Aorta (tissue), 5 donors: ENCODE measurements at places on chromosomes 1 and 21. TPM values are rescaled to one million over a fixed set of nuclear protein-coding genes. Genes with fewer than 3 reads are reported as not detected.

Gene MATN1
- not detected for total RNA-seq

- no peak for DNase-seq
Measured at GRCh38 chr1:223833948-223834347, 11.8 kb downstream of the TP53BP2 start.

DNA sequence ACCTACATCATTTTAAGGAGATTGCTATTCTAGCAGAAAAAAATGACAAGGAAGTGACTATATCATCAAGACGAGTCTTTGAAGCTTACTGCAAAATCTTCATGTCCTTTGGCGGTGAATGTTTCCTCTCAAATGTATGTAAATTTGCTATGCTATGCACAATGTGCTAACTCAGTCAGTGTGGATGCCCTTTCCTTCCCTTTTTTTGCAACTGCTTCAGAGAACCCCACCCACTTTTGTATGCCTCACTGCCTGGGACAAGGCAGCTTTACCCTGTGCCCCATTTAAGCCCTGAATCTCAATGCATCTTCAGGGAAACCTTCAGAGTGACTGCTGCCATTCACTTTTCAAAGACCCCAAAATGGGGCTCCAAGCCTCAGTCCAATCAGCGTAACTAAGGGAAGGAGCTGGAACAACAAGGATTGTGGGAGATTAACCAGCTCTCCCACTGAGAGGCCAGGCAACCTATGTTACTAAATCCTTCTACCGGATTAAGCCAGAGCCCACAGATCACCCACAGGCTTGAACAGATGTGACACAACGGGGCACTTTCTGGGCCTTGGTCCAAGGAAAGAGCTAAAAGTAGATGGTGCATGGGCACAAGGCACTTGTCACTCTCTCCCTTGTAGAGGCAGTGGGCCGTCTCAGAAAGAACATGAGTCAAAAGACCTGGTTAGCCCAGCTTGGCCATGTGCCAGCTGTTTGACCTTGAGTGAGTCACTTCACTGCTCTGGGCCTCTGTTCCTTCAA, 154.4 kb downstream of the PLPP3 start:
- DNase-seq, result peak; percentile 69

- DNase-seq, result no peak
Measured at GRCh38 chr1:233027046-233027445, 76.6 kb downstream of the NTPCR start.

DNA sequence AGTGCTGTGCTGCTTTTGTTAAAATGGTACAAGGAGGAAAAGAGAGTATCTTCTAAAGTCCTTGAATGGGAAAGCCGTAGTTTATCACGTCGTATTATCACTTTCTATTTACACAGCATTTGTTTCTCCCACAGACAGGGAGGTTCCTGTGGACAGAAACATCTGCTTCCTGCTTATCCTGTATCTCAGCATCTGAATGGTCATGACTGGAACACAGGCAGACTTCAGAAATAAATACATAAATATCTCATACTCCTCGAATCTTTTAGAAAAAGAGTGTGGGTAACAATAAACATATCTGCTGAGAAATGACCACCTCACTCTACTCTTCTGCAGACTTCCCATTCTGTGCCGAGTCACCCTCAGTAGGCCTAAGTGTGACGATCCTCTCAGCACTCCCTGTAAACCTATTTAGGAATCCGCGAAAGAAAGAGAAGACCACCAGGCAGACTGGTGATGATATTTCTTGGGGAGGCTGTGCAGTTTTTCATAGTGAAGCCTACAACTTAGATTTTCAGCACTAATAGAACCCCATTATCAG, 393.5 kb downstream of the SMYD3 start:
- DNase-seq, result no peak

GRCh38 chr1:193325771-193326170, 139.4 kb upstream of the B3GALT2 start:
- no peak for DNase-seq

- no peak for DNase-seq
Measured at GRCh38 chr1:117803318-117803717, 126.1 kb downstream of the GDAP2 start.

DNA sequence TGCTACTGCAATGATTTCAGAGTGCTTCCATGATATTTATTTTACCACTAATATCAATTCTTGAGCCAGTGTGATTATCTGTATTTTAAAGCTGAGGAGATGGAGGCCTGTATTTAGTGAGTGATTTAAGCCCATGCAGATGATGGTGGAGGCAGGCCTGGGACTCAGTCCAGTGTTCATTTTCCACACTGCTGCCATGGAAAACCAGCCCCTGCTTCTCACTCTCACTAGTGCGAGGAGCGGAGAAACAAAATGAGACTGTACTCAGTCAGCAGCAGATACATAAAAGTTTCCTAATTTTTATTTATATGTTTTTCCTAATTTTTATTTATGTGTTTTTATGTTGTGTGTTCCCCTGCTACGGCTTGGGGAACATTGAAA, 32.8 kb downstream of the LRRC8B start:
- DNase-seq, result no peak

Gene PHTF1
- 26.3 TPM for total RNA-seq

- DNase-seq, result no peak
Measured at GRCh38 chr1:198696211-198696610, 57.4 kb downstream of the PTPRC start.

Gene APOBEC4
- not detected for total RNA-seq

GRCh38 chr1:175548774-175549173, 194.6 kb downstream of the TNR start:
- DNase-seq, result no peak

DNA sequence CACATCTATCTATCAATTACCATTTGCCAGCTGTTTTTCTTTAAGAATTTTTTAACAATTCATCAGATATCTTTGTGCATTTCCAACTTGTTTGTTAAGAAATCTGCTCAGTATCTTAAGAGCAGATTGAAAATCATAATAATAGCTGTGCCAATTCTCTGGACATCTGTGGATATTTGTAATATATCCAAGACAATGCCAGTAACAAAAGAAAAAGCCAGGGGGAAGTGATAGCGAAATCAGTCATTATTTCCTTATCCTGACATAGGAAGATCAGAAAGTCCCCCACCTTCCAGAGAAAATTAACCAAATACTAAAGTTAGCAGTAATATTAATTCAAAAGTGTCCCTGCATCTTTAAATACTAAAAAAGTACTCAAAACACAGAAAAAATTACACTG, 217.1 kb downstream of the RERE start:
- no peak for DNase-seq

- no peak for DNase-seq
Measured at GRCh38 chr1:216794586-216794985, 71.4 kb upstream of the ESRRG start.

GRCh38 chr1:71049951-71050598, 2.5 kb upstream of the PTGER3 start:
- no peak for DNase-seq

Gene CELA3A
- total RNA-seq, result 5.2 TPM

Gene SPRR2F
- total RNA-seq, result not detected

GRCh38 chr1:219621047-219621786, 8.3 kb upstream of the ZC3H11B start:
- no peak for DNase-seq

Gene KIAA0040
- total RNA-seq, result 25.8 TPM

Gene OR6K3
- not detected for total RNA-seq

Gene GNG4
- total RNA-seq, result 0.69 TPM

DNA sequence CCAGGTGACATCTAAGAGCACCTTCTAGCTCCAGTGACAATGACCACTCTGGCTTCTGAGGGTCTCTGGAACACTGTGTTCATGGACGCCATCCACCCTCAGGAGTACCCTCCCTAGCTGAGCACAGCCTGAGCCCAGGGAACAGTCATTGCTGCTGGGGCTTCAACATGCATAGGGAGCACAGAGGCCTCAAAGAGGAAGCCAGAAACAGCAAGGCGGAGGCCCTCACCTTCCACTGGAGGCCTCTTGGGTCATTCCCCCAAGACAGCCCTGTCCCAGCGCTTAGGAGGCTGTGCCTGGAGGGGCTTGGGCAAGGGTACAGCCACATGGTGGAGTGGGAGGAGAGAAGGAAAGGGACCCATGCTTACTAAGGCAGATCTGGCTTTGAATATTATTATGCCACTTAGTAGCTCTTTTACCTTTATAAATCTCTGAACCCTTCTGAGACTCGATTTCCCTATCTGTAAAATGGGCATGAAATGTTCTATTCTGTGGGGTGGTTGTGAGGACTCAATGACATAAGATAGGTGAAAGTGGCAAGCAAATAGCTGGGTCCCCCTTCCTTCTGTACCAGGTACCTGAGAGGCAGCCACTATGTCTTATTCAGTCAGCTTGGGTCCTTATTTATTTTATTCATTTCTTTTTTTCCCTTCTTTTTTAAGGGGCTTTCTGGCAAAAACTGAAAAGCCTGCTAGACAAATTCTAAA, 32.8 kb downstream of the PTAFR start:
- DNase-seq, result no peak

- no peak for DNase-seq
Measured at GRCh38 chr1:161505686-161506085, 429 bp downstream of the FCGR2A start.

Gene AK5
- total RNA-seq, result 0.71 TPM

Gene ZNHIT6
- 23.8 TPM for total RNA-seq

DNA sequence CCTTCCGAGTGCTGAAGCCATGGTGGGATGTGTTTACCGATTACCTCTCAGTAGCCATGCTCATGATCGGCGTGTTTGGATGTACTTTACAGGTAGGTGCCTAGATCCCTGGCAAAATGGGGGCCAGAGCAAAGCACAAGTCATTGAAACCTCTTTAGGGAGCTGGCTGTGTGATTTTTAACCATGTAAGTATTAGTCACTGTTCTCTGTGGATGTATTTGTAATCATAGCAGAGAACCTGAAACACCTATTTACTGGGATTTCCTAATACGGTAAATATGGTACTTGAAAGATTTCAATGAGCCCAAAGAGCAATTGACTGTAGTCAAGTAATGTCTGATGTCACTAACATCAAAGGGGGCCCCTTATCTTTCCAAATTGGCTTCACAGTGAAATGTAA, 53.6 kb downstream of the LRRC8C start:
- no peak for DNase-seq

Gene YOD1
- 5.5 TPM for total RNA-seq

- no peak for DNase-seq
Measured at GRCh38 chr1:50591598-50591997, 168.4 kb upstream of the DMRTA2 start.

Gene OR14K1
- 0.62 TPM for total RNA-seq

DNA sequence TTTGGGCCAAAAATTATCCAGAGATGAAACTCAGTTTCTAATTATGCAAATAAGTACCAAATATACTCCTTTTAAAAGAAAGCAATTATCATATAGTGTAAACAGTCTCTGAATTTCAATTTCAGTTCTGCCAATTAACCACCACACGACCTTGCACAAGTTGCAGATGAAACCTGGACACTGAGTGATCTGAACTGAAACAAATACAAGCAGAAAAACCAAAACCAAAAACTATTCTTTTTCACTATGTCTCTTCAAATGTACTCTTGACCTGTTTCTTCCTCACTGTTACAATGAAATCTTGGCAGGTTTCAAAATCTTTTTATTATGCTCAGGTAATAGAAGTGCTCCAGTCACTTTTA, 79.2 kb downstream of the TYW3 start:
- no peak for DNase-seq

Gene C1orf87
- 0.23 TPM for total RNA-seq

DNA sequence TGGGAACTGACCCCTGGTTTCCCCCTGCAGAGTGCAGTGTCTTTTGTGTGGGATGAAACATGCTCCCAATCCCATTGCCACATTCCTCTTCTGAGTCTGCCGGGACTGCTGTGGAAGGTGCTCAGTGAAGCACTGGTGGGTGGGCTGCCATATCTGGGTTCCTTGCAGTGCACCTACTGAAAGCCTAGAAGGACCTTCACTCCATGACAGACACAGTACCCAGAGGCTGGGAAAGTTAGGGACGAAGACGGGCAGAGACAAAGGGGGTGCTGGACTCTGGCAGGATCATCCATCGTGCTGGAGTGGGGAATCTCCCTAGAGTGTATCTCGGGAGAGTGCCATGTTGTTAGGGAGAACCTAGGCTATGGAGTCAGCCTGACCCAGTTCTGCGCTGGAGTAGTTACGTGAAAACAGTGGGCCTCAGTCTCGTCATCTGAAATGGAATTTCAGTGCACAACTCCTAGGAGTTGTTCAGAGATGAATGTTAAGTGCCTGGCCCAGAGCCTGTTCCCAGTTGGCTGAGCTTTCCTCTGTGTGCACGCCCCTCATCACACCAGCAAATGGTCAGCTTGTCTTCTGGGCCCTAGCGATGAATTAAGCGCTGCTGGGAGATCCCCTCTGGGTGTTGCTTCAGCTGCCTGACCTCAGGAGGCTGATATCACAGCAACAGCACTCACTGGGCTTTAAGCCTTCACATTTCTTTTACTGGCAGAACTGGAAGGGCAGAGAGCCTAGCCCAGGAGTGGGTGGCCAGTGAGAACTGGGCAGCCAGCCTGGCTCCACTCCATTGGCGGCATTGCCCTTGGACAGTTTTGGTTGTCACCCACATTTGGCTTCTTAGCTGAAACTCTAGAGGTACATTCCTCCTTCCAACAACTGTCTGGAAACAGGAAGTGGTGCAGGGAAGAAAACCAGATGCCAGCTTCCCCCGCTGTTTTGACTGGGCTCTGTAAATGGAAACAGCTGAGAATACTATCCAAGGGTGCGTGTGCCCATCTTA, 479.8 kb upstream of the VAMP3 start:
- DNase-seq, result no peak

GRCh38 chr1:21736876-21737275, 46.1 kb downstream of the USP48 start:
- DNase-seq, result no peak

- DNase-seq, result peak; percentile 99
Measured at GRCh38 chr1:15885701-15886610, 38.4 kb downstream of the SPEN start.

DNA sequence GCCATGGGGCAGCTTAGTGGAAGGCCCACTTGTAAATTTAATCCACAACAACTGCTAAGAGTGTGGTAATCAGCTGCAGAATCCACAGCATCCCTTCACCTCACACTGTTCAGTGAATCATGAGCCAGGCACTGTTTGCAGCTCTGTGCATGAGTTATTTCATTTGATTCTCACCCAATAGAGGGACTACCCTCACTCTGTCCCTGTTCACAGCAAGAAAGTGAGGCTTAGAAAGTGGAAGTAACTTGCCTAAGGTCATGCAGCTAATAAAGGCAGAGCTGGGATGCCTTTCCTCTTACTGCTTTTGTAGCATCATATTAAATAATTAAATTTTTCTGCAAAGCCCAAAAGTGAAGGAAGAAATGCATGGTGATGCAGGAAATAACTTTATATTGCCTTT, 346.5 kb upstream of the PLD5 start:
- DNase-seq, result no peak
